ENCODE measurements at places on chromosomes 12 and 14.

DNA sequence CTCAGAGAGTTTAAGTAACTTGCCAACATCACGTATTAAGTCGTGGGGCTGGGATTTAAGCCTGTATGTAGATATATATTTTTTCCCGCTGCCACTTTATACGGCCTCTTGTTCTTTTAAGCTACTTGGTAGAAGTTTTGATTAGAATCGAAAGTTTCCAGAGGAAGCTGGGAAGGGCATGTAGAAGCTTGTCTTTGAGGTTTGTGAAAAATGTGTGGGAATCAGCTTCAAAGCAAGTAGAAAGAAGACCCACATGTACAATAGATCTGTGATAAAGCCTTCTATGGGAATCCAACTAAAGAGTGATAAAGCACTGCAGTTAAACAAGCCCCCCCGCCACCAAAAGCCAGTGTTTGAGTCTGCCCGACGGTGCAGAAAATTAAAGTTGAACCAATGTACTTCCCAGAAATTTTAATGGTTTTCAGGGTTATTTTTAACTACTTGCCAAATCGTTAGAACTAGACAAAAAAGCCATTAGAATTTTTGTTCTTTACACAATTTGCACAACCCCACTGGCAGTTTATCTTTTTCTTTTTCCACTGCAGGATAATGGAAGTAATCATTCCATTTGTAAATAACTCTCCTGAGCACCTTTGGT lies 25.5 kb downstream of the SERPINA11 start:
- no peak for DNase-seq

DNA sequence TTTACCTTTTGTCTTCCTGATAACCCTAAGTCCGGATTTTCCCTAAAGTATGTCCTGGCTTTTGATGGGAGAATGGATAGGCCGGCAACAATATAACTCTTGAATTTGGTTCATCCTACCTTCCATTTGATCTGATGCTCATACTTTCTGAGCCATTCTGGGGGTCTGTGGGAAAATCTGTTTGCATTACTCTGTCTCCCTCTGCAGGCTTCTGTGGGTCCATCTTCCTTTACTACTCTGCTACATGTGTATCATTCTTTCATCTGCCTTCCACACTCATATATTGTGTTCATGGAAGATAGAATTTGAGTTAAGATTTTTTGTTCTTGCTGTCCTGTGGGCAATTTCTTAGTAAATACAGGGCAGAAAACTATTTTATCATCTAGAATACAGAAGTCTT lies 101.5 kb downstream of the NAV3 start:
- DNase-seq, result no peak

DNA sequence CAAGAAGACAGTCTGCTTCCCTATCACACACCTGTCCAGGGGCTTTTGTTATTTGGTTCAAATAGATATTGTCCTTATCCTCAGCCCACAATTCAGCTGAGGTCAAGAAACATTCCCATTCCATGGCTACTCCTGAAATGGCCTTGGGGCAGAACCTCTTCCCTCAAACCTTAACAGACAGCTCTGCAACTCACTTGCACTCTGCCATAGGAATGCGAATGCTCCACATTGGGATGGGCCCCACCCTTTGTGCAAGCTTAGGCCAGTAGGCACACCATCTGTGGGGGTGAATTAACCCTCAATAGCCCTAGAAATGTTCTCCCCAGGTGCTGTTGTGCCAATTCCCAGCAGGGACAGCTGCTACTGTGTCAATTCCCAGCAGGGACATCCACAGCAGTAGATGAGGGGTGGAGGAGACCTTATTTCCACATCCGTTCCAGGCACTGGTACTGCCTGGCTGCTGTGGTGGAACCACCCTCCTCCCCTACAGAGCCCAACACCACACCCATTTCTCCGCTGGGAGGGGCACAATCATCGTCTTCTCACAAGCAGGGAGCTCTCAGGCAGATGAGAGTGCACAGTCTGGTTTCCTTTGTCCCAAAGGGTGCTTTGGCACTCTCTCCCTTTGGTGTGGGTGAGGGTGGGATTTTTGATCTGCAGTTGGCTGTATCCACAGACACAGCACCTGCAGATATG lies 42.3 kb upstream of the GLIPR1 start:
- no peak for DNase-seq

- peak; percentile 66 for DNase-seq
Observed at GRCh38 chr12:110176745-110177144, 52.6 kb downstream of the IFT81 start.

DNA sequence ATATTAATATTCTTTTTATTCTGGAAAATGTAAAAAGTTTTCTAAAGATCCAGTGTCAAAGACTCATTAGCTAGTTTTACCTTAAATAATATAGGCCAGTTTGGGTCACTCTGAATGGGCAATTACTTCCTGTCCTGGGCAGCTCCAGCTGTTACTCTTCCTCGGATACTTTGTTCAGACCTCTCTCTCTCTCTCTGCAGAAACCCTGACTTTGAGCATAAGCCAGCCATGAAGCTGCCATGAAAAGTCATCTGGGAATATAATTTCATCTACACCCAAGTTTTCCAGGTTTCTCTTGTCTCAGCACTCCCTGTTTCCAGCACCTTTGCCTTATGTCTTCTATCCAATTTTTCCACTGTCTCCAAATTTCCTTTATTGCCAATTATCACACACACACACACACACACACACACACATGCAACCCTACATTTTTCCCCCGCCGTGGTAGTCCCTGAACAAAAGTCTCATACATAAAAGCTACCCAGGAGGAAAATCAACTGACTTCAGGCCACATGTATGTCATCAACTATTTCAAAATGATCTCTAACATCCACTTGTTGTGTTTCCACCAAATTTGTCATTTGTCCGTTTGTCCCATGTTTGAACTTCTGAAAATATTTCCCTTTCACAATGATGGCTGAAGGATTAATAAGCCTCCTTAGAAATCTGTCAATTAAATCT lies 318.1 kb downstream of the SSPN start:
- no peak for DNase-seq

DNA sequence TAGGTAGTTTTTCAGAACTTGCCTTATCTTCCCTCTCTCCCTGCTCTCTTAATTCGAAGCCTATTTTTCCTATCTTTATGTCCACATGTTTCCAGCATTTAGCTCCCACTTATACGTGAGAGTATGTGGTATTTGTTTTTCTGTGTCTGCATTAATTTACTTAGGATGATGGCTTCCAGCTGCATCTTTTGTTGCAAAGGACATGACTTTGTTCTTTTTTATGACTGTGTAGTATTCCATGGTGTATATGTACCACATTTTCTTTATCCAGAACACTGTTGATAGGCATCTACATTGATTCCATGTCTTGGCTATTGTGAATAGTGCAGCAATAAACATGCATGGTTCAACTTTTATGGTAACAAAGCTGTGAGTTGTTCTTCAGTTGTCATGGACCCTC lies 7.8 kb upstream of the CLEC2D start:
- DNase-seq, result no peak

- no peak for DNase-seq
Observed at GRCh38 chr14:41087056-41087455, 519.6 kb upstream of the LRFN5 start.

- no peak for DNase-seq
Observed at GRCh38 chr14:55212634-55213033, 21.2 kb upstream of the DLGAP5 start.

- no peak for DNase-seq
Observed at GRCh38 chr12:77685901-77686300, 144.8 kb upstream of the NAV3 start.

DNA sequence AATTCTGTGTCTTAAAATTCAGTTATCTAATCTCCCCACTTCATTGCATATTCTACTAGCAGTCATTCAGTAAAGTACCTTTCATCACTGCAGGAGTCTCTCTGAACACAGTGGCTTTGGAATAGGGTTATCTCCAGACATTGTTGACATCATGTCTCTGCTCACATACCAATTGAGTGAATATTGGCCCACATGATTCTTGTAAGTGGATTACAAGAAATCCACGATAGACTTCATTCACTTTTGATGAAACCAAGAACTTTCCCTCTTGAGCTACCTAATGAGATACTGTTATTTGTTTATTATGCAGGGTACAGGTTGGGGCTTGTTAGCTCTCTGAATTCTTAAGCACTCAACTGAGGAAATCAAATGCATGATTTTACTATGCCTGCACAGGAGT lies 284.9 kb downstream of the RAD51B start:
- DNase-seq, result peak; percentile 98

- DNase-seq, result peak; percentile 66
Observed at GRCh38 chr14:59020382-59020781, 168.1 kb upstream of the DAAM1 start.

DNA sequence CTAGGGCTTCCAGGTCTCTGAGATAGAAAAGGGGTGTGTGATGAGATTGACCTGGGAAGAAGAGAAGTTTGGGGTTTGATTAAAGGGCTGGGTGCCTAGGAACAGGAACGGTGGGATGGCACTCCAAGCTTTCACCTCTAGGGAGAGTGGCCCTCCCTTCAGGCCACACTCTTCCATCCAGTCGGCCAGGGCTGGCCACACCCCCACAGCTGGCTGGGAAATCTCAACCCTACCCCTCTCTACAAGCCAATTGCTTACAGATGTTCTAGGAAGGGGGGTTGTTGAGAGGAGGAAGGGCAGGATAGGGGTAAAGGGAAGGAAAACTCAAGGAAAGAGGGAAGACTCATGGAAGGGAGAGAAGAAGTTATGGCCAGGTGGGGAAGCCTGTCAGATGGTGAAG lies 6.6 kb upstream of the ITGA5 start:
- DNase-seq, result no peak

DNA sequence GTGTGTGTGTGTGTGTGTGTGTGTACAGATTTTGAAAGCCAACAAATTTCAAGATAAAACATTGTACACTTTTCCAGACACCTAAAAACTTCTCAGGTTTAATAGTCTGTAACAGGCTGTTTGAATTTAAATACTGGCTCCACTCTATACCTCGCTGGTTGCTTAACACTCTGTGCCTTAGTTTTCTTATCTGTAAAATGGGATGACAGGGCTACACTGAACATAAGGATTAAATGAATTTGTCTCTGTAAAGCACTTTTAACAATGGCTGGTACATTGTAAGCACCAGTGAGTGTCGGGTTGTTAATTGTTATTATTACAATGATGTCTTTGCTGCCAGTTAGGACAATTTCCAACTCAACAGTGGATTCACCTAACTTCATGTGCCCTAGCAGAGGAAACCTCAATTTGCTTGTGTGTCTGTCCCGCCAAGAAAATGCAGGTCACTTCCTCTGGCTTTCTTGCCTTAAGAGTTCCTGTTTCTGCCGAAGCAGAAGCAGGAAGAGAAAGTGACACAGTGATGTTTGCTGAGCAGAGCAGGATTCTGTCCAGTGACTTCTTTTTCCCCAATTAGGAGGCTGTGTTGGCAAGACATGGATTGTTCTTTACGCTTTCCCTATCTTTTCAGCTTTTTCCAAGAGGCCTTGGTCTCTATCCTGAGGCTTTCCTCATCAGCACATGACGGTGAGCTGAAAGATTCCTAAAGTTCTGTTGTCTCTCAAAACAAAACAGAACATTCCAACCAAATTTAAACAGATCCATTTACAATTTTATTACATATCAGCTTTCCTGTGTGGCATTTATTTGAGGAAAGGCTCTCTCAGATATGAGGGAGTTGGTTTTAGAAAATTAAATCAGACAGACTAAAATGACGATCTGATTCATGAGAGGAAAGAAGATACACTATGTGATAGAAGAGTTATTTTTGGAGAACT lies 154.1 kb upstream of the ATP2B1 start:
- peak; percentile 24 for DNase-seq

- no peak for DNase-seq
Observed at GRCh38 chr12:107571492-107571891, 114.1 kb upstream of the PWP1 start.

- no peak for DNase-seq
Observed at GRCh38 chr12:119308708-119309456, 25.6 kb upstream of the CCDC60 start.

- DNase-seq, result no peak
Observed at GRCh38 chr14:52026901-52027300, 37.6 kb downstream of the RTRAF start.

All from iris pigment epithelial cell (primary cell).